ENCODE measurements at places on chromosomes 7 and 10.

DNA sequence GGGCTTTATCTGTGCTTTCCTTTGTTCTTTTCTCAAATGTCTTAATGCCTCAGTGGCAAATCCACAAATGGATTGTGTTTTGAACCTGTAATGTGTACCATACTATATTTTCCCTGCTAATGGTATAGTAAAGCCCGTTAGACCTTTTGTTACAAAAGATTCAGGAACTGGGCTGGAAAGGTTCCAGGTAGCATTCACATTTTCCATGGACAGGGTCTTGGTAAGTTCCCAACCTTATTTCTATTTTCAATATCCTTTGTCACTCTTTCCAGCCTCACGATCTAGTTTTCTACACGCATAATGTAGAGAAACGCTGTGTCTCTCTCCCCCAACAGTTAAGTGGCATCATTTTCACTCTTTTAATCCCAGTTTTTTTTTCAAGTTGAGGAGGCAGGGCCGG lies 153.0 kb downstream of the PLCE1 start:
- DNase-seq = no peak

DNA sequence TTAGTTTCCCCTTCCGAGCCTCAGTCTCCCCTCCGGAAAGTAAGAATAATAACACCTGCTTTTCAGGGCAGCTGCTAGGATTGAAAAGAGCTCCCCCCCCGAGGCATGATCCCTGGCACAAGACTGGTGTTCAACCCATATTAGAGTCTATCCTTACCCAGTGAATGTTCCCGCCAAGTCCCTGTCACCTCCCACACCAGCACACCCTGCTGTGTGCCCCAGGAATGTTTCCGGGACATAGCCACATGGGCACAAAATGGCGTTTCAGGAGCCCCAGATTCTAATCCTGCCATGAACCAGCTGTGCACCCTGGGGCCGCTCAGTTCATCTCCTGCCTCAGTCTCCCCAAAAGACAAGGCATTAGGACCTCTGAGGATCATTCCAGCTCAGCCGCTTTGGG lies 563 bp downstream of the MUC17 start:
- DNase-seq = no peak

DNA sequence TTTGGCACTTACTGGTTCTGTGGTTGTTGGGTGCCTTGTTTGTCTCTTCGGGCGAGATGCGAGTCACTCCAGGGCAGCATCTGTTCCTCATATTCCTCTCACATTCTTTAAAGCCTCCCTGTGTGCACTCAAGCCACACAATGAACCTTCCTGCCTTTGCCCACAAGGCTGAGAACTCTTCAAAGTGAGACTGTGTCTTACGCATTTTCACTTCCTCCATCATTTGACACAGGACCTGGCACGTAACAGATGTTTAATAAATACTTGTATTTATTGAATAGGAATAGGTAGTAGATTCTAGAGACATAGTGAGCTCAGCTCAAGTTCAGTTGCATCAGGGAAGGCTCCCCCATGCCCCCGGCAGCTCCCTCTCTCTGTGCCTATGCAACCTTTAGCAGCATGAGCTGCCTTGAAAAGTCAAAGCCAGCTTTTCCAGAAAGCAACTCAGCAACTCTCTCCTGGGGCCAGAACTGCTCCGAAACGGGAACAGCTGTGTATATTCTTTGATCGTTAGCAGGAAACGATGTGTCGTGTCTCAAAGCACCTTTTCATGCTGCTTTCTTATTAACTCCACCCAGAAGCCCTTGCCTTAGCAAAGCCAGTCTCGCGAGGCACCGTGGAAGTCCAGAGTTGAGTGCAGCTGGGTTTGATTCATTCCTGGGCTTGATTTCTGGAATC lies 97.5 kb downstream of the PFKFB3 start:
- DNase-seq = peak; percentile 15

DNA sequence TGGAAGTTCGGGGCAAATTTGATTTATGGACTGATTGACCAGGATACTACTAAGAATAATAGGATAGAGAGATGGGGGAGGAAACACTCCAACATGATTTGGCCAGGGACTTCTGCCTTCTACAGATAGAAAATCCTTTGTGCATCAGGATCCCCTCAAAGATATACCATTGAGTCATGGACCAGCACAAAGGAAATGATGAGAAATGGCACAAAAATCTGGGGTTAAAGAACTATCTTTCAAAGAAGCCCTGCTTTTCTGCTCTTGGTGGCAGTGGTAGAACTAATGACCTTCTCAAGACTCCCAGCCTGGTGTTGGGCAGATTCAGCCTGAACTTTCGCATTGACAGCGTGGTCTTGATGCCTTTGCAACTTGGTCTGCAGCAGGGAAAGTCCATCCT lies 27.6 kb upstream of the LAMB1 start:
- DNase-seq = no peak

DNA sequence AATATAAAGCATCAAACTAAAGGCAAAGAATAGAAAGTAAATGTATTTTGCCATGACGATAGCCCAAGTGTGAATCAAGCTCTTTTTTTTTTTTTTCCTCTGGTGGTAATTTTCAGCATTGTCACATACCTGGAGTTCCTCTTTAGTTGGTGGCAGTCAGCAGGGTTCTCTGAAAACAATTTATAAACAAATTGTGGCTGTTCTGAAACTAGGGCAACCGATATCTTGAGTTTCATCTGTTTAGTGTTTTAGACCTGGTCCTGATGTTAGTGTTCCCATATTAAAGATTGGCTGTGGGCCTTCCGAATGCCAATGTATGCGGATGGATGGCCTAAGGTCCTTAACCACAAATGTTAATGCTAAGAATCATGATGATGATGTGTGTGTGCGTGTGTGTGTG lies 713.1 kb downstream of the GATA3 start:
- no peak for DNase-seq

GRCh38 chr7:67807826-67808225 lies 811.2 kb downstream of the TYW1 start:
- no peak for DNase-seq

- no peak for DNase-seq
These were observed 39.6 kb upstream of the CABCOCO1 start for GRCh38 chr10:61623161-61623560.

DNA sequence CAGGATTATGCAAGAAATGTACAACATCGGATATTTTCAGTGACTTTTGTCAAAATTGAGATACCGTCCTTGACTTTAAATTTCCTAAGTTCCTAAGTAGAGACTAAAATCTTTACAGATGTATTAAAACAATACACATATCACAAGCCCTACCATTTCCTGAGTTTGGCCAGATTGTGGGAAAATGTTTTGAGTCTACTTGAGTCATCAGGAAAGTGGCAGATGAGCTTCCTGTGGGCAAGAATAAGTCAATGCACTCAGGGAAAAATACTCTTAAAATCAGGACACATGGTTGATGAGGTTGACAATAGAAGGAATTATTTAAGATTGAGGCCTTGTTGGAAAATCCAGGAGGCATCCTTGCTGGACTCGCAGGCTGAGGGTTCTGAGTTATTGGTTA lies 162.5 kb downstream of the SNX10 start:
- no peak for DNase-seq

- no peak for DNase-seq
These were observed 423 bp downstream of the LSM5 start for GRCh38 chr7:32489788-32490126.

- DNase-seq = no peak
These were observed 2.7 kb downstream of the PIK3CG start for GRCh38 chr7:106867641-106868351.

GRCh38 chr10:62617652-62618051 lies 186.9 kb upstream of the ADO start:
- no peak for DNase-seq

DNA sequence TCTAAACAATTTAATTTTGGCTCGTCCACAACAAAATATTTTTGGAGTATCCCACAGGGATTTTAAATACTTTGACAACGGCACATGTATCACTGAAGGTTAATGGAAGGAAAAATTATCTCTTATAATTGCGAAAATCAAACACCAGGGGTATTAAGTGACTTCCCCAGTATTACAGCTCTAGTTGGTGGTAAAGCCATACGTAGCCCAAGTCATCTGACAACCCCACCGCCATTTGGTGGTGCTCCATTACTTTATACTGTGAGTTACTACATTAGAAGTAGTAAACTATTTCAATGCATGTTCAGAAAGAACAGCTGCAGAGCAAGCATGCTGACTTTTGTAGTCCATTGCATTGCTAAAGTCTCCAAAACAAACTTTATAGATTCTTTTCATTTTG lies 179.7 kb downstream of the HGF start:
- no peak for DNase-seq

DNA sequence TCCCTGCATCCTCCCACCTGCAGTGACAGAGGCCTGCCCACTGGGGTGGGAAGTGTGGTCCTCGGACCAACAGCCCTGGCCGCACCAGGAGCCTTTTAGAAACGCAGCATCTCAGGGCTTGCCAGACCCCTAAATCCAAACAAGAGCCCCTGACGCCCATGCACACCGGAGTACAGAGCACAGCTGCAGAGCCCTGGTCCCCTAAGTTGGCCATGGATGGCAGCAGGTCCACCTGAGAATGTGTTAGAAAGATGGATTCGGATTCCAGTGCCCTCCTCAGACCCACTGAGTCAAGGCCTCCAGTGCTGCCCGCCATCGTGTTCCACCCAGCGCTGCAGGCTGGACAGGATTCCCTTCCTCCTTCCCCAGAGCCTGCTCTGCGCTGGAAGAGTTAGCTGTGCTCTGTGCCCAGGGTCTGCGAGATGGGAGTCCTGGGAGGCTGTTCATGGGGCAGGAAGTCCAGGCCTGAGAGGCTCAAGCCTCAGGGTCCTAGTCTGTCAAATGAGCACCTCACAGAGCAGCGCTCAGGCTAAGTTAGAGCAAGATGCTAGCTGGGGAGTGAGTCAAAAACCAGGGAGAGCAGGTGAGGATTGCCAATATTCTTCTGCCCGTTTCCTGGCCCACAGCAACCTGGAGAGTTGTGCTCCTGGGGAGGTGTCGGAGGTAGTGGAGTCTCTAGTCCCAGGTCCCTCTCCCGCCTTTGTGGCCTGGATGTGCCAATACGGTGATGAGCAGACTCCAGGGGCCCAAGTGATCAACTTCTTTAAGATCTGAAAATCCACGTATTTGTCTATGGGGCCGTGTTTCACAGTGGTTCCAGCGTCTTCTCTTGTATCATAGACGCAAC lies 95.9 kb upstream of the GPR26 start:
- DNase-seq = no peak

GRCh38 chr7:68015978-68016532 lies 1019.4 kb downstream of the TYW1 start:
- DNase-seq = no peak
